Mesendoderm (in vitro differentiated cells): ENCODE measurements at places on chromosomes 5 and 9.

- peak; percentile 50 for DNase-seq
Measured at GRCh38 chr5:42514754-42515153, 91.5 kb downstream of the GHR start.

DNA sequence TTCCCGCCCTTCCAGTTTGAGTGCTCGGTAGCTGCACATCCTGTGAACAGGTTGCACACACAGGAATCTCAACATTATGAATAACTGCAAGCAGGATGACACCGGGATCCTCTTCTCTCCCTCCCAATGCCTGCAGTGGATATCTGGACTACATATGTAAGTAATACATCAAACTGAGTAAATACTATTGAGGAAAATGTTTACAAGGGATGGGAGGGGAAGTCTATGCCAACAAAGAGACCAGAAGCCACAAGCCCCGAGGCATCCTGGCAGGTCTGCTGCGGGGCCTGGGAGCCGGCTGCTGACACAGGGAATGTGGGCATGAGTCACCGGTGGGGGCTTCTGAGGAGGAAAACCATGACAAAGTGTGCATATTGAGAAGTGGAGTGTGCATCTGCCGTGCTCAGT is 8.6 kb upstream of the ANKRD33B start:
- peak; percentile 77 for DNase-seq

- no peak for DNase-seq
Measured at GRCh38 chr9:115261656-115262081, 143.7 kb upstream of the TNC start.

DNA sequence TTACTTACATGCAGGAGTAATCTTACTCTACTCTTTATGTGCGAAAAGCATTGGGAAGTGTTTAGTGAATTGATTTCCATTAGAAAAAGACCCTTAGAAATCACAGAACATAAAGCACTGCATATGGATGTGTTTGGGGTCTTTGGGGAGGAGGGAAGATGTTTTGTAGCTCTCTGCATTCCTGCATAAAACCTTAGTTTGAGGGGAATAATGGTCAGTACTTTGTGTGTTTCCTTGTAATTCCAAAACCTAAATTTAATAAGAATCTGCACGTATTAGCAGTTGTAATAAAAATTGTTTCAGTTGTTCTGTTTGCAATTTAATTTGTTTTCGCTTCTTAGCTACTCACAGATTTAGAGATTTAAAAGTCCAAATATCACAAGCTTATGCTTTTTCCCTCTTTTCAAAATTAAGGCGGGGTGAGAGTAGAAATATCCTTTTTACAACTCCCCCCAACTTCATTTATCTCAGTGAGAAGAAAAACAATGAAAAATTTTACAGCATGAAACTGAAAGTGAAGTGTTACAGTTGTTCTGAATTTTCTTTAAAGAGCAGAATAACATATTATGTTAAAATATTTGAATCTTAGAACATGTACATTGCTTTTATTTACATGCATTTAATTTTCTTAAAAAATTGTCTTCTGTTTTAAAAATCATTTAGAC is 143.8 kb downstream of the SMARCA2 start:
- no peak for DNase-seq
